ENCODE measurements at places on chromosomes 11 and 22. TPM values are rescaled to one million over a fixed set of nuclear protein-coding genes. Genes with fewer than 3 reads are reported as not detected.

The GPHA2 gene
- total RNA-seq: not detected

The C11orf86 gene
- not detected for total RNA-seq

The RAG2 gene
- total RNA-seq: not detected

The TRIM34 gene
- 11.2 TPM for total RNA-seq

The NCR3LG1 gene
- total RNA-seq: 9.1 TPM

The KREMEN1 gene
- 39.3 TPM for total RNA-seq

The RAB36 gene
- total RNA-seq: 10.8 TPM

The OSBP2 gene
- 2.9 TPM for total RNA-seq

The PARVG gene
- not detected for total RNA-seq

The BAIAP2L2 gene
- total RNA-seq: 0.32 TPM

The SERPIND1 gene
- not detected for total RNA-seq

The PANX2 gene
- total RNA-seq: 0.36 TPM

The OR5B21 gene
- total RNA-seq: not detected

The PATE4 gene
- total RNA-seq: not detected

The F2 gene
- not detected for total RNA-seq

The MMP10 gene
- total RNA-seq: 0.12 TPM

The RASGRP2 gene
- 1.3 TPM for total RNA-seq

All from hair follicle dermal papilla cell (primary cell).